ENCODE measurements at places on chromosomes 7 and 10.

DNA sequence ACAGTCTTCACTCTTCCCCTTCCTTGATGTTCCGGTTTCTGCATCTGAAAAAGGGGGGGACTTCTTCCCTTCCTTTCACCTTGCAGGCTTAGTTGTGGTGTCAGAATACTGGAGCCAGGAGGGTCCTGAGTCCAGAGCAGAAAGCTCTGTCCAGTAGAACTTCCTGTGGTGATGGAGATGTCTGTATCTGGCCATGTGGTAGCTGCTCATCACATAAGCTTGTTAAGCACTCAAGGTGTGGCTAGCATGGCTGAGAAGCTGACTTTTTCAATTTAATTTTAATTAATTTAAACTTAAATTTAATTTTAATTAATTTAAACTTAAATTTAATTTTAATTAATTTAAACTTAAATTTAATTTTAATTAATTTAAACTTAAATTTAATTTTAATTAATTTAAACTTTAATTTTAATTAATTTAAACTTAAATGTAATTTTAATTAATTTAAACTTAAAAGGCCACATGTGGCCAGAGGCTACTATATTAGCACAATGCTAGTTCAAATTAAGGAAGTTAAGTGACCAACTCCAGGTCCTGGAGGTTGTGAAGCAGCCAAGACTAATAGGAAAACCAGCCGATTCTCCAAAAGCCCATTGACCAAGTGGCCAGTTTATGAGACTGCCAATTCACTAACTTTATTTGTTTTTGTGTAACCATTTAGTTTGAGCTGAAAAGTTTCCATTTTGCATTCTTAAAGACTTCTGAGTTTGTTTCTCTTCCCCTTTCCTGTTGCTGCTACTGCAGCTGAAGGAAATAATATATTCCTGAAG is 16.3 kb downstream of the MSRB2 start:
- DNase-seq: no peak

DNA sequence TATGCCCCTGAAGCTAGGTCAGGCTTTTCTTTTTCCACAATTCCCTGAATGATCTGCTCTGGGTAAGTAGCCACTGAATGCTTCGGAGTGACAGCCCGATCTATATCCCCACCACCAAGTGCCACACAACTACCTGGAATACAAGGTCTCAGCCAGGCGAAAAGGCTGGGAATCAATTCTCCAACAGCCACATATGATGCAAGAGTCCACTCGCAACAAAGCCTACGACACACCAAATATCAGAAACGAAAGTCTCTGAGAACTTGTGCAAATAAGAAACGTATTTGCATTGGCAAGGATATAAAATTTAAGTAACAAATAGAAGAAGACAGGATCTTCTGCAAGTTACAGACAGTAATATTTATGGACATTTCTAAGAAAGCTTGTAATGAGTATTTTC is 5.7 kb downstream of the HIPK2 start:
- DNase-seq: no peak

GRCh38 chr7:140673063-140673773 is 473 bp downstream of the ADCK2 start:
- peak; percentile 53 for DNase-seq

- DNase-seq: no peak
Observed at GRCh38 chr10:16952080-16952479, 134.9 kb upstream of the RSU1 start.

- DNase-seq: no peak
Observed at GRCh38 chr10:36096576-36096975, 454.5 kb upstream of the FZD8 start.

- DNase-seq: no peak
Observed at GRCh38 chr10:36640626-36641025, 484.8 kb upstream of the ANKRD30A start.

- DNase-seq: no peak
Observed at GRCh38 chr7:127911968-127912511, 119.2 kb downstream of the LRRC4 start.

DNA sequence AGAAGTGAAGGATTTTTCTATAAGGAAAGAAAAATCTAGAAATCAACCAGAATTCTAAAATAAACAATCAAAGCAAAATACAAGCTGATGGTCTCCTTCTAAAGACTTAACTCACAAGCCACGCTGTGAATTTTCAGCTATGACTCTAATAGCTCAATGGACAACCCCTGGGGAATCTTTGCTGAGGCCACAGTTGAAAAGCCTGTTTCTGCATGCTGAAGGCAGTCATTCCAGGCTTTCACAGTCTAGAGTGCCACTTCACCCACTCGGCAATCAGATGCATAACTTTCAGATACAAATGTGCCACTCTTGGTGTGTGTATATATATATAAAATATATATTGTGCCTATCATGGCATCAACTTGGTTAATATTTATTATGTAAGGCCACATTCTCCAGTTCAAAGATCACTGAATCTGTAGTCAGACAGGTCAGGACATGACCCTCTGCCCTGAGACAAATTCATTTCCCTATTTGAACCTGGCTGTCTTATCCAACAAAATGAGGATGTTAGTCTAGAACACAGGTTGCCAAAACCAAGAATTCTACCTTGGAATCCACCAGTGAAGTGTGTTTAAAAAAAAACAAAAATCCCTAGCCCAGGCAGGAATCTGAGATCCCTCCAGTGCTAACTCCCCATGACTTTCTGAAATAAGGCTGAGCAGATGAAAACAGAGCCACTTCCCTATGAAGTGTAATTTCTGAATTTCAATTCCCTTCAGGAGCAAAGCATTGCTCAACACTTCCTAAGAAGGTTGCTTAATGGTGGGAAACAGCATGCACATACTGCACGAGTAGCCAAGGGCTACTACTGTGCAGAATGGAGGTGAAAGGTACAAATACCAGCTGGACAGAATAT is 9.9 kb downstream of the LIPA start:
- DNase-seq: no peak

DNA sequence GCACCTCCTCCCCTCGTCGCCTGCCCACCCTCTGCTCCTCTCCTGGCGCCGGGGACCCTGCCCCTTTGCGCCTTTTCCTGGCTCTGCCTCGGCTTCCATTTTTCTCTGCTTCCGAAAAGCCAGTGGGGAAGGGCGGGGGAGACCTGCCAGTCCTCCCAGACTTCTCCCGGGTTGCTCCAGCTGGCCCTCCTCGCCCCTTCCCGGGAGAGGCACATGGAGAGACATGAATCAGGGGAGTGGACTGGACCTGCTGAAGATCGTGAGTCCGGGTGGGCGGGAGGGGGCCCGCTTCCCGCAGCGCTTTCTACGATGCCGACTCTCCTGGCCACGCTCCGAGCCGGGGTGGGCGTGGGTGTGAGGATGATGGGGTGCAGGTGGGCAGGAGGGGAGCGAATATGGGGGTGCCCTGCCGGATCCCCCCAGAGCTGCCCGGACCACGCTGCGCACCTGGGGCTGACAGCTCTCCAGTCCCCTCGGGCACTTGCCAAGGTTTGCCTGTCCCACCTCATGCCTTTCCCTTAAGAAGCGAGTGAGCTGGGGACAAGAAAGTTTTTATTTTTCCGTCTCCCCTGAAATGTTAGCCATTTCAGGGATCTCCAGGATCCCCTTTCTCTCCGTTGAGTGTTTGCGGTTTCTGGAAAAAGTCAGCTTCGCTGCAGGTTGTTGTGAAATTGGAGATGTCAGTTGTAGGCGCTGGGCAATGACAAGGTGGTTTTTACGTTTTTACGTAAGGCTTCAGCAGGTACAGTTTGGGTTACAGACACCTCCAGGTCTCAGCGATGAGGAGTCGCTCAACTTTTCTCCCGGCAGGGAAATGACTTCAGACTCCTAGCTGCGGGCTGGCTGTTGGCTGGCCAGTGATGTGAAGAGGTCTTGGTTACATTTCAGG is 977 bp downstream of the CACNB2 start:
- DNase-seq: no peak

DNA sequence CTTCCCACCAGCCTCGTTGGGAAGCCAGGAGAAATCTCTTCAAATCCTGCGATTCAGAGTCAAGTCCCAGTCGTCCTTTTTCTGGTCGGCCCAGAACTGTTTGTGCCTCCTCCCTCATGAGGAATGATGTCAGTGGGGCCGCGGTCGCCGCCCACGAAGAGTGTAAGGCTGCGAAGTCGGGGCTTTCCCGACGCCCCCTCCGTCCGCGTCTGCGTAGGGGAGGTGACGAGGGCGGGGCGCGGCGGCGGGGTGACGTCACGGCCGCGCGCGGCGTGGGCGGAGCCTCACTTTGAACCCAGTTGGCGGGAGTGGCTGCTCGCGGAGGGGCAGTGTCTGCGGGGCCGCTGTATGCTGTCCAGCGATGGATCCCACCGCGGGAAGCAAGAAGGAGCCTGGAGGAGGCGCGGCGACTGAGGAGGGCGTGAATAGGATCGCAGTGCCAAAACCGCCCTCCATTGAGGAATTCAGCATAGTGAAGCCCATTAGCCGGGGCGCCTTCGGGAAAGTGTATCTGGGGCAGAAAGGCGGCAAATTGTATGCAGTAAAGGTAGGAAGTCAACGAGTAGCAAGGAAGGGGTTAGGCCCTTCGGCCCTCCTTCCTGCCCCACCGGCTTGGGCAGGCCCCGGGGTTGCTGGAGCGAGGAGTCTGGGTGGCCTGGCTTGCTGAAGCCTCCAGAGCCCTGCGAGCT is at the start of gene MASTL:
MASTL (plus strand) TSS at position 287 of the 689 bp plus-strand sequence; CDS start at position 362, 75 bp downstream.
- peak; percentile 94 for DNase-seq

- DNase-seq: no peak
Observed at GRCh38 chr7:15555381-15555859, 6.4 kb downstream of the AGMO start.

GRCh38 chr7:50826371-50827172 is 43.9 kb upstream of the GRB10 start:
- peak; percentile 15 for DNase-seq

GRCh38 chr10:14087566-14087965 is 243.2 kb downstream of the FRMD4A start:
- no peak for DNase-seq

GRCh38 chr10:126702181-126702580 is 31.7 kb upstream of the C10orf90 start:
- no peak for DNase-seq

GRCh38 chr7:29859524-29860185 is 53.3 kb downstream of the WIPF3 start:
- DNase-seq: no peak

- no peak for DNase-seq
Observed at GRCh38 chr7:23523486-23524075, 8.2 kb downstream of the TRA2A start.

DNA sequence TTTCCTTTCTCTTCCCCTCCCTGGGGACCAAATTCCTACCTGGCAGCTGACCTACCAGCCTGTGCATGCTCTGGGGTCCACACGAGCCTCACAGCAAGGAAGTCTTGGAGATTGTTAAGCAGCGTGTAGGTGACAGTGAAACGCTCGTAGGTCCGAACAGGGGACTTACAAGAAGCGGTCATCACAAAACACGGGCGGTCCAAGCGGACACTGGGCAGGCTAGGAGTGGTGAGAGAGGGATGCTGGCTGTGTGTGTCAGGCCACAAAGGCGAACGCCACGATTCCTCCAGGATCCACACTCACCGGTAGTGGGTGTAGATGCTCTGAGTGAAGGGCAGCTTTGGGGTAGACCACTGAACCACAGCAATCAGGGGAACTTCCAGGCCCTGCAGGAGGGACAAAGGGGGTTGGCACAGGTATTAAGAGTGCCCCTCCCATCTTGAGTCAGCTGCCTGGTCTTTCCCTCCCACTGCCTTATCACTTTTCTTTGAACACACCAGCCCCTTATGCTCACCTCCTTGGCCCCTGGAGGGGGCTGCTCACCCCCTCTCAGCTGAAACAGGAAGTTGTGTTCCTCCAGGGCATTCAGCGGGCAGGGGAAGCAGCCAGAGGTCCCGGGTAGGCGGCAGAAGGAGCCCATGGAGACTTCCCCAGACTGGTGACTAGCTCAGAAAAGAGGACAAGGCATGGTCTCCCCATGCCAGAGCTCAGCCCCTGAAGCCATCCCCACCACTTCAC is 2.0 kb downstream of the TRAPPC14 start:
- DNase-seq: no peak

GRCh38 chr10:124423813-124424212 is 5.1 kb upstream of the OAT start:
- DNase-seq: no peak

- DNase-seq: no peak
Observed at GRCh38 chr7:117993377-117994003, 120.2 kb upstream of the CTTNBP2 start.

GRCh38 chr7:134174795-134175261 is 47.7 kb downstream of the LRGUK start:
- DNase-seq: no peak

DNA sequence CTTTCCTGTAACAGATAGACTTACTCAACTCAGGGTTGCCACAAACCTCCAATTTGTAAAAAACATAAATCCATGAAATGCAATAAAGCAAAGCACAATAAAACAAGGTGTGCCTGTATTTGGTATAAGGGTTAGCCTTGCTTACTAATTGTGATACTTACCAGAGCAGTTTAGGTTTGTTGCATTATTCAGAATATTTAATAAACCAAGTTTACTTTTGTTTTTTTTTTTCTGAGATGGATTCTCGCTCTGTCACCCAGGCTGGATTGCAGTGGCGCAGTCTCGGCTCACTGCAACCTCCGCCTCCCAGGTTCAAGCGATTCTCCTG is 79.6 kb downstream of the SEC61G start:
- DNase-seq: no peak

GRCh38 chr10:13915710-13916109 is 328.9 kb downstream of the PRPF18 start:
- DNase-seq: no peak

DNA sequence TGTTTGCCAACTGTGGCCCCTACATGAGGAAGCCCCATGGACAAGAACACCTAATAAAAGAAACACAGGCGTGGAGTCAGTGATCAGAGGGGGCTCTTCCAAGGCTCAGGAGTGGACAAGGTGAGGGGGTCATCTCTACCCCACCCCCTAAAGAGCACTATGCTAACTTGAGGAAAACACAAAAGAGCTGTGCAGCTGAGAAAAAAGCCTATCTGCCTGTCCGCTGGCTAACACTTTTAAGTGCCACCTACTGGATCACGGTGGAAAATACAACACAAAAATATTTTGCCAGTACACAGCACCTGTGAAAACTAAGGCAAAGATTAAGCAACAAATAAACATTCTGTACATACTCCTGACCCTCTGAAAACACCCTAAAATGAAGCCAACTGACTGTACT is 53.1 kb upstream of the COBL start:
- DNase-seq: no peak

DNA sequence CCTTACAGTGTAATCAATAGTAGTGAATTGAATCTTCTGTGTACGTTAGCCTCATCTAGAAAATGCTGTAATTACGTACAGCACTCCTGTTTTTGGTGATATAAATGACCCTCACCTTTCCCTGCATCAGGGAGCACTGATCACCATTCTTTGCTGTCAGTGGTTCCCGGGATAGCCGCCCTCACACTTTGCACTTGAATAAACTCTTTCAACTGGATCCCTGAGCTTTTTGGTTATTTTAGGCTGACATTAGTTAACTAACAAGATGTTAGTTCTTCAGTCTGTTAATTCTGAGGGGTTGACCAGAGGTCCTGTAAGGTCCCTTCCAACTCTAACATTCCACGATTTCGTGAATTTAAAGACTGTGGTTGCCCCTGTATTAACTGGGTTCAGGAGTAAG is 23.4 kb upstream of the ZC3HAV1 start:
- DNase-seq: no peak

GRCh38 chr7:50598460-50599343 is 33.5 kb upstream of the DDC start:
- DNase-seq: no peak

GRCh38 chr10:116627386-116627933 is 6.7 kb downstream of the PNLIPRP2 start:
- DNase-seq: no peak

Measured in stimulated activated CD4-positive, alpha-beta T cell treated with anti-CD3 and anti-CD28 coated beads, Interleukin-4, amount 100 ng/mL, for 24 hours (primary cell).